Mammary epithelial cell (primary cell): ENCODE measurements at places on chromosomes 4 and X. TPM values are rescaled to one million over a fixed set of nuclear protein-coding genes. Genes with fewer than 3 reads are reported as not detected.

- DNase-seq: no peak
Measured at GRCh38 chr4:100168521-100168920, 21.7 kb downstream of the DDIT4L start.

DNA sequence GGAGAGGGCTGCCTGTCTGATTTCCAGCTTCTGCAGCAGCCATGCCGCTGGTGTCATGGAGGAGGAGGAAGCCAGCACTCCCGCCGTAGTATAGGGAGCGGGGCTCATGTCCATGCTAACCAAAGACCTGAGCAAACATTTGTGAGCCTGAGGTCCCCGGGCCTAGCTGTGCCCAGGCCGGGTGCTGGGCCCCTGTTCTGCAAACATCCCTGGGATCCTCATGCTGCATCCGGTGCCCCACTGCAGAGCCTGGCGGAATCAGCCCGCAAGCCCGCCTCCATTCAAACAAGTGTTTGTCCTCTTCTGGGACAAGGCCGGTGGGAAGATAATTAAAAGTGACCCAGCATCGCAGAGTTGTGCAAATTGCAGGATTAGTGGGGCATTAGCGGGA, 106.3 kb downstream of the SORCS2 start:
- no peak for DNase-seq

- peak; percentile 52 for DNase-seq
Measured at GRCh38 chrX:104488811-104489210, 77.2 kb upstream of the IL1RAPL2 start.

GRCh38 chr4:6338951-6339817, 69.5 kb downstream of the WFS1 start:
- no peak for DNase-seq

The FREM3 gene
- total RNA-seq: not detected

DNA sequence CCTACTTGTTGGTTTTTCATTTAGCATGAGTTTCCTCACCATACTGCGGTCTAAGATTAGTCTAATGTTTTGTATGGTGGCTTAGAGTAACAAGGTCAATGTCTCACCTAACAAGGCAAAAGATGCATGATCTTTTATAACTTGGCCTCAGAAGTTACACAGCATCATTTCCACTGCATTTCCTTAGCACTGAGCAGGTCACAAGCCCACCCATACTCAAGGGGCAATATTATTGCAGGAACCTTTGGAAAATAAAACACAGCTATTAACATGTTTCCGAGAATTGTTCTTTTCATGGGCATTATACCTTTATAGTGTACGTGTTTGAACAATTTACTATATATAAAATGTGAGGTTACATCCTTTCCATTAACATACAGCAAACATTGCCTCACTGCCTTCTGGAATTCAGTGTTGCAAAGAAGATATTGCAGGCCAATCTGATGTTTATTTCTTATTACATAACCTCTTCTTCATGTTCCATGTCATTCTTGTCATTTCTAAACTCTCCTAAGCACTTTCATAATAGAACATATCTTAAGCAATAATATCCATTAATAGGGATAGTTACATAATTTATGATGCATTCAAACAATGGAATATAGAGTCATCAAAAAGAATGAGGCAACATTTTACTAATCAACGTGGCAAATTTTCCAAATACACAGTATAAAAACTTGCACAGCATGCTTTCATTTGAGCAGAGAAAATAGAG, 153.8 kb downstream of the AREG start:
- no peak for DNase-seq

The GRIA3 gene
- 0.83 TPM for total RNA-seq

DNA sequence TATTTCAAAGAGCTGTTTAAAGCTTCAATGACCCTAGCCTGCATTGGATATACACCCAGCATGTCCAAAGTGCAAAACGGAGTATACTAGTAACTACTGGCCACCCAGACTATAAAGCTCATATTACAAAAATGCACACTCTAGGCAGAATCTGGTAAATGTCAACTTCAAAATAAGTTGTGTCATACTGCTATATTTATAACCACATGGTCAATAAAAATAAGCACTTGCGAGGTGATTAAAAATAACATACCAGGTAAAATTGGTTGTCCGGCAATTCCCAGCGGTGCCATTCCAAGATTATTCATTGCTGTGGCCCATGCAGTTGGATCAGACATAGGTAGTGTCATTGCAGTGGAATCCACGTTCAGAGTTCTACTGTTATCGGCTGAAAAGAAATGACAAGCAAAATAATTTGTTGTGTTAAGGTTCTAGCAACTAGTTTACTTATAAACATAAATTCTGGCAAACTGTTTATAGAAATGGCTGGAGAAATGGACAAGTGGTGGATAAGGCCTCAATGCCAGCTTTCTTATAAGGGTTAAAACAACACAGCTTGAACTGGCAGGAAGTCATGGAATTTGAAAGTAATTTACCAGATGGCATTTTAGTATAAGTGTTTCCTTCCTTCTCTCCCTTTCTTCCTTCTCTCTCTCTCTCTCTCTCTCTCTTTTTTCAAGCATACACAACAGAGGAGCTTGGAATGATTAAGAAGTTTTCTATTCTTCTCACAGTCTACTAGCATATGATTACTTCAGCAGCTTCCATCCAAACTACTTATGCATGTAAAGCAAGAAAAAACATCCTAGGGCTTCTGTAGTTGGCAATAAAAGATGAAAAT, 199.9 kb downstream of the ENOX2 start:
- no peak for DNase-seq

GRCh38 chr4:149531861-149532260, 283.8 kb downstream of the IQCM start:
- DNase-seq: no peak

DNA sequence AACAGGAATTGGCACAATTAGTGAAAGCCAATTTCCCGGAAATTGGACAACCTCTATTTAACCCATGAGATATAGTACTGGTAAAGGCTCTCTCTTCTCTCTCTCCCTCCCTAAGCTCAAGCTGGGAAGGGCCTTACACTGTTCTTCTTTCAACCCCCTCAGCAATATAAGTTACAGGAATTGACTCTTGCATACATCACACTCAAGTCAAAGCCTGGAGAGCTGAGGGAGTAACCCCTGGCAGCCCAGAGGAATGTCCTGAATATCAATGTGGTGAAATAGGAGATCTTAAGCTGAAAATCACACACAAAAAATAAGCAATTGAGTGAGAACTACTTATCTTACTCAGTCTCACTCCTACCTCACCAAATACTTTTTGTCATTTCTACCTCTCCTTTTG, 186.9 kb upstream of the SPOCK3 start:
- no peak for DNase-seq

- no peak for DNase-seq
Measured at GRCh38 chr4:174757736-174758135, 71.3 kb downstream of the GLRA3 start.

GRCh38 chrX:38563030-38563429, 1.7 kb downstream of the TSPAN7 start:
- no peak for DNase-seq

DNA sequence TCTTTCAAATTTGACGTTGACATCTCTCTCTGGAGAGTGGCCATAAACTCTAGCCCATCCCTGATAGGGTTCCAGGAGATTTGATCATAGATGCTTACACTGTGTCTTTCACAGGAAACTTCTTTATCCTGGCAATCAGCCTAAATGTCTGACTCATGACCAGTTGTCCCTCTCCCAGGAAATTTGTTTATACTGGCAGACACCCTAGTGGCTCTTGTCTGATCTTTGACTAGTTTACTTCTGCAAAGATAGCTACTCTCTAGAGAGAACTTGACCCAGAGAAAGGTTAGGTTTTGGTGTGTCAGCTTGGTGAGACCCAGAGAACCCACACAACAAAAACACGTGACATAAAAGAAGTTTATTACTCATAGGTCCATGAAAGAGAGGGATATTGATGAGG, 509.8 kb downstream of the CENPC start:
- DNase-seq: peak; percentile 91

DNA sequence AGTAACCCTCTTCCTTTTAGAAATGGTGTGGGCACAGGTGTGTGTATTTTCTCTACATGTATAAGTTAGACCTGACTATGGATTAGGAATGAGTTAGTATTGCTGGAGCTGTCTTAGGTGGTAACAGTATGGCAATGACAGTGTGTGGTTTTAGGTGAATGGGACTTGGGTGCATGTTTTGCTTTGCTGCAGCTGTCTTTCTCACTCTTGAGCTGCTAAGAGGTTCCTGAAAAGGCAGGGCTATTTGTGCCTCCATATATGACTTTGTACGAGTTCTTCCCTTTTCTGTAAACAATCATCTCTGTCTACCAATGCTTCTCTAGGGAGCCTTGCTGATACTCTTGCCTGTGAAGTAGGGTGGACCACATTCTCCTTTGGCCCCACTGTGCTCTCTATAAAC, 234.8 kb upstream of the HHIP start:
- DNase-seq: no peak

- DNase-seq: no peak
Measured at GRCh38 chrX:155673338-155673737, 60.6 kb upstream of the TMLHE start.

- DNase-seq: no peak
Measured at GRCh38 chrX:15399962-15400391, 15.8 kb upstream of the VEGFD start.

DNA sequence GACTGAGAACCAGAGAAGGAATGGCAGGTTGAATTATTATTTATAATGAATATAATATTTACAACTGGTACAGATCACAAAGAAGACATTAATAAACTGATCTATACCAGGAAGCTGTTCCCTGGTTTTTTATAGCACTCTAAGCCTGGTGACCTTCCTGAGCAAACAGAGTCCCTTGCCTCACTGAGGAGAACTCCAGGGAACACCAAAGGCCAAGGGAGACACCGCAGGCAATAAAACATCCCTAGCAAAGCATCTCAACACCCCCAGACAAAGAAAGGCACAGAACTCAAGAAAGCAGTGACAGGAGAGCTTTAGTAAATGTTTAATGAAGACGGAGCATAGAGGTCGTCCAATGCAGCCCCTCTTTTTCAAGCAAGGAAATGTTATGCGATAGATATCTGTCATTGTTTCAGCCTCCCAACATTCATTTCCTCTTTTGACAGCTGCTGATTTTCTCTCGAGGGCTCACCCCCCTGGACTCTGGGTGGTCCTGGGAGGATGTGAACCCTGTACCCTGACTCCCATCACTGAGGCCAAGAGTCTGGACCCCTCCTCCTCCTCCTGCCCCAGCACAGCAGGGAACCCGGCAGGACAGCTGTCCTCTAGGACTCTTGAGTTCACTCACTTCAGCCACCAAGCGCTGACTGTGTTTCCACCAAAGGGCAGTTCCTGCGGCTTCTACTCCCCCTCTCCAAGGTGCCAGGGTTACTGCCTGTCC, 342.5 kb upstream of the GATB start:
- DNase-seq: no peak

DNA sequence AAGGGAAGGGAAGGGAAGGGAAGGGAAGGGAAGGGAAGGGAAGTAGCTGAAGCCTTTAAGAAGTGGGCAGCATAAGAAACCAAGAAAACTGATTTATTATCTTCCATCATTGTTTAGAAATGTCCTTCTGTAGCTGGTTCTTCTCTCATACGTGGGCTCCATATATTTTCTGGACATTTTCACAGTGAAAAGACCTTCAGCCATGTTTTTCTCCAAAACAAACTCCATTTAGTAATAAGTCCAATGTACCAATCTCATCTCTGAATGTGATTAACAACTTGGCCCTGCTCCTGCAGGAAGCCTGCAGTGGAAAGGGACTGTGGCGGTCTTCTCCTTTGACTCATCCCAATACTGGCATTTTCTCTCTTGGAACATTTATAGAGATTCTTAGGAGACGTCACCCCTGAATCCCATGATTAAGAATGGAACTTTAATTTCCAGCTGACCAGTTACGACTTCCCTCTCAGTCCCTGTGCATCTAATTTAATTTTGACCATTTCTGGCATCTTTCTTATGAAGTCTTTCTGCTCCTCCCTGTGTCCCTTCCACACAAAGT, 96.6 kb upstream of the GUCY1A1 start:
- no peak for DNase-seq

DNA sequence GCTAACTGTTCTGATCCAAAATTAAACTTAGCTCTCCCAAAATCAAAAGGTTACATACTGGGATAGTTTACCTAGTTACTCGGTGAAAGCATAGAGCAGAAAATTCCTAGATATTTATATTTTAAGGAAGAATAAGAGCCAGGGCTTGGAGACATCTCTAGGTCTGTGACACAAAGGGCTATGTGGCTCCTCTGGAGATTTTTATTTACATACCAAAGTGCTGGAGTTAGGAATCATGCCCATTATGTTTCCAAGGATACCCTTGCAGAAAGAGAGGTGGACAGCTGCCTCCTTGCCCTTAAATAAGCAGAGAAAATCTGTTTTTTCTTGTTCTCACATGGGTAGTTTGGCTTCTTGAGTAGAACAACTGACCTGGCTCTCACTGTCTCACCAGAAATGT, 9.0 kb downstream of the COX7B2 start:
- DNase-seq: no peak

GRCh38 chr4:153160821-153161220, 43.4 kb upstream of the TRIM2 start:
- no peak for DNase-seq

The NR3C2 gene
- 1.2 TPM for total RNA-seq

DNA sequence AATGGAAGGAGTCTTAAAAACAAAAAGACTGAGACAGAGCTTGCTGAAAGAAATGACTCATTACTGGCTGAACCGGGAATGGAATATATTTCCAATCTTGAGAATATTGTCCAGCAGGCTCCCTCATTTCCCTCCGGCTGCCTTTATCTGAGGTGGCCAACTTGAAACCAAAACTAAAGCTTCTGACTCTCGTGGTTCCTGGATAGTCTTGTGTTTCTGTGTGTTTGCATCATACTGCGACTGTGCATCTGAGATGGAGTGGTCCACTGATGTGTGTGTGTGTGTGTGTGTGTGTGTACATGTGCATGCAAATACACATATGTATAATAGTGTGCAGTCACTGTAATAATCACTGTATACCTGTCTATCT, 145.6 kb upstream of the SCML1 start:
- peak; percentile 72 for DNase-seq

DNA sequence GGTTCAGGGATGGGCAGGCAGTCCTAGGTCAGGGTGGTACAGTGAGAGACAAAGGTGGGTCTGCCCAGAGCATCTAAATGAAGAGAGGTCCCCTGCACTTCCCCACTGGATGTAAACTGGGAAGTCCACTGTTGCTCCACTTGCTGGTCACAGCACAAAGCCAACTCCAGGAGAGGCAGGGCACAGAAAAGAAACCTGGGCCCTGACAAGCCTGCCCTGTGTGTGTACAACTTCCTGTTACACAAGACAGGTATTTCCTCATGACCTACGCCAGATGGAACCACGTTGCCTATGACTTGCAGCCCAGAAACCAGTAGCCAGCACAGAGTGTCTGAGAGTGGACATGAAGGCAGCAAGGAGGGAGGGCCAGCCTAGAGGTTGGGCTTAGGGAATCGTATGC, 161.8 kb downstream of the SH3KBP1 start:
- peak; percentile 82 for DNase-seq

The TENM3 gene
- total RNA-seq: 43.2 TPM

DNA sequence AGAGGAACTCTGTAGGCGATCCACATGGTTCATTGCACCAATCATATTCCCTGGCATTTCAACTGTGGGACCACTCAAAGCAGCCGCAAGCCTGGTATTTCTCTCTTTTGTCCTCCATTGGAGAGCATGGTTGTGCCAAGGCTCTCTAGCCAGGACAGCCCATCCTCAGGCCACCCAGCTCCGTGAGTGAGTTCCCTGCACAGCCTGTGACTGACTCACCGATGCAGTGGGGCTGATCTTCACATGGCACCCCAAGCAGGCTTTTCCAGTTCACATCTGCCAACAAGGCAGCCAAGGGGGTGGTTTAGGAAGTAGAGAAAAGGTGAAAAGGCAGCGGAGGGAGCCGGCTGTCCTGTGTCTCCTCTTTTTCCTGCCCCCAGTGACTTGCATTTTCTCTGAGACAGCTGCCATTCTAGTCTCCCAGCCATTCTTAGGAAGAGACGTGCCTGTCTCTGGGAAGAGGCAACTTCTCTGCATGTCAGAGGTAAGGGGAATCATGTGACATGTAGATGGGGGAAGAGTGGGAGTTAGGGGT, 69.2 kb downstream of the MID1IP1 start:
- DNase-seq: no peak

The TIGD4 gene
- total RNA-seq: 0.50 TPM
